Mucosa of gallbladder (tissue), 1 donor: ENCODE measurements at places on chromosomes 13 and 19.

- DNase-seq: no peak
These were observed 1342.6 kb upstream of the SPRY2 start for GRCh38 chr13:81683521-81683920.

DNA sequence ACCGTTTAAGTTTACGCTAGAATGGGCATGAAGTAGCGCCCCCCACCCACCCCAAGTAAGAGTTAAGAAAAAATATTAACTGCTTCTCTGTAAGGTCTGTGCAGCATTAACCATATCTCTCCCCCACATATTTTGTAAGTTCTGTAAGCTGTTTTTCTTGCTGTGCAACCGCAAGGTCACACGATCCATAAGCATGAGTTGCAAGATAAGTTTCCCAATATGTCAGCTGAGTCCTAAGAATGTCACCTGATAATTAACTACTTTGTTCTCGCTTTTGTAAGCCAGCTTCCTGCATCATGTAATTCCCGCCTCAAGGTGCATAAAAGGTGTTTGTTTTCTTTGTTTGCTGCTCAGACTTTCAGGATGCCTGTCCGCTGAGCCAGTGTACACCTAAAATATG is 187.0 kb downstream of the MYO16 start:
- DNase-seq: peak; percentile 54

DNA sequence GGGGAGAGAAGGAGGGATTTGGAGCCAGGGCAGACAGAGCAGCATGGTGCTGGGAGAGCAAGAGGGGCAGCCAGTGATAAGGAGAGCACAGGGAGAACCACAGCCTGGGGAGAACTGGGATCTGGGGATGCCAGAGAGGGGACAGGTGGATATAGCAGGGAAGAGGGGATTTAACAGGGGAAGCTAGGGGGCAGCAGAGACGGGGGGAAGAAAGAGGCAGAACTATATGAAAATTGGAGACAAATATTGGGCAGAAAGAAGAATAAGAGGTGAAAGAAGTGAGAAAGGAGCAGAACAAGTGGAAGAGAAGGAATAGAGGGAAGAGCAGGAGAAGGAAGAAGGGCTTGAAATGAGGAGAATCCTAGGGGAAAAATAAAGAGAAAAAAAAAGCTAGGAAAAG is 6.5 kb upstream of the ZNF528 start:
- no peak for DNase-seq

DNA sequence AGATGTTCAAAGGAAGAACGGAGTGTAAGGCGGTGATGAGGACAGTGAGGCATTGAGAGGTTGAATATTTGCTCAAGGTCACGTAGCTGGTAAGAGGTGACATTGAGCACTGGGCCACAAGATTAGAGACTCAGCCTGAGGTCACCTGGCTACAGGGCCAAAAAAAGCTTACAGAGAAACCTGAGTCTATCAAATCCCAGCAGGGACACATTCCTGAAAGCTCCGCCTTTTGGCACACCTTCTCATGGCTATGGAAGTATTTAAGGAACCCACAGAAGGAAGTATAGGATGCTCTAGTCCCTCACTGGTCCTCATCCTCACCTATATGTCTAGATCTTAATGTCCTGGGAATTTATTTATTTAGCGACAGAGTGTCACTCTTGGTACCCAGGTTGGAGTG is 17.4 kb downstream of the ZNF586 start:
- DNase-seq: no peak

- DNase-seq: no peak
These were observed 311.7 kb downstream of the TBC1D4 start for GRCh38 chr13:75170311-75170710.

DNA sequence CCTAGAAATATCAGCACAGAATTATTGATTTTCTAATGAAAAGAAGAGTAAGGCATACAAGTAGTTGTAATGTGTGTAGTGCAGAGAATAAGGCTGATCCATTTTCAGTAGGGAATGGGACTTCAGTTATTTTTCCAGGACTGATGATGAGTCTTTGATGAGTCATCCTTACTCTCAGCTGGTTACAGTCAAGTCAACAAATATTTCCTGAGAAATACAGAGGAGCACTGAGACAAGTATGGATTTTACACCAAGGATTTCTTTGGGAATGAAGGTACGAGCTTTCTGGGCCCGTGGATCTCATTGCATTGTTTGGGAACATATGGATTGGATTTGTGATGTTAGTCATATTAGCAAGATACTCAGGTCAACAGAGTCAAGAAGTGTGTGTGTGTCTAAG is 502.7 kb downstream of the FGF9 start:
- DNase-seq: no peak

- peak; percentile 30 for DNase-seq
These were observed 380.8 kb downstream of the LMO7 start for GRCh38 chr13:76016799-76017400.

DNA sequence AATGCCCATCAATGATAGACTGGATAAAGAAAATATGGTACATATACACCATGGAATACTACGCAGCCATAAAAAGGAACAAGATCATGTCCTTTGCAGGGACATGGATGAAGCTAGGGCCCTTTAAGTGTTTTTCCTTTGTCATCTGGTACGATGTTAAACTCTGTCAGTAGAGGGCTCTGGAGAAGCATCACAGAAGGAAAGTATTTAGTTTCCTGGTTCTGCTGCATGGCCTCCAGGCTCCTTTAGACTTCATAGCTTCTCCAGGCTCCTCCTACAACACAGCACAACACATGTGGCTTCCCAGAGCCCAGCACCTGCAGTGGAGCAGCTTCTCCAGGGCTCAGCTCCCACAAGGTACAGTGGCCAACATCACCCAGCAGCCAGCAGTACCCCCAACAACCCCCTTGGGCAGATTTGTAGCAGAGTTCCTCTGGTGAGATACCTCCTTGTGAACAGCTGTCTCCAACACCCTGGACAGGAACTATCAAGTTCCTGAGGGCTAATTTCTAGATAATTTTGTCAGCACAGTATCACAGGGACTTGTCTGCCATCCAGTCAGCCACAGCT is 63.4 kb downstream of the KCTD12 start:
- peak; percentile 16 for DNase-seq

DNA sequence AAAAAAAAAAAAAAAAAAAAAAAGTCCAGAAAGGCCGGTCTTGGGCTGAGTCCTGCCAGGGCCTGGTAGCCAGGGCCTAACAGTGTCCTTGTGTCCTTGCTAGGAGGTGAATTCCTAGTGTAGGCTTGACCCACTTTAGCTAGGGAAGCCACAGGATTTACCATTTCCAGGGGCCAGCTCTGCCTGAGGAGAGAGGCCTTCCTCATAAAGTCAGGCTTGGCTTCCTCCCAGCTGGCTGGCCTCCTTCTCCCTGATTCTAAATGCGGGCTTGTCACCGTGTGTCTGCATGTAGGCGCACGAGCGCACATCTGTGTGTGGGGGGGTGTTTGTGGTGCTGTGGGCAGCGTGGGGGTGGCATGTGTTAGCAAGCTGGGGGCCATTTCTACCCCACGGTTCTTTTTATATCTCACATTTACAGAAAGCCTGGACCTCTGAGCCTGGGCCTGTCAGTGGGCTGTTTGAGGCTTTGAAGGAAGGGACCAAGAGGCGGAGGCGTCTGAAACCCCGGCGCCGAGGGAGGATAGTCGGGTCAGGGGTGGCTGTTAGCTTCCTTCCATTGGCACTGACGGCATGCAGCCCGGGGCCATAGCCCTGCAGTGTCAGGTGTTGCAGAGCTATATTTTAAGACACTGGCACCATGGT is 31.7 kb downstream of the IER2 start:
- DNase-seq: peak; percentile 61

- DNase-seq: no peak
These were observed 231.7 kb downstream of the GGACT start for GRCh38 chr13:100356889-100357288.

- no peak for DNase-seq
These were observed 462.5 kb downstream of the DIAPH3 start for GRCh38 chr13:59701261-59701660.

DNA sequence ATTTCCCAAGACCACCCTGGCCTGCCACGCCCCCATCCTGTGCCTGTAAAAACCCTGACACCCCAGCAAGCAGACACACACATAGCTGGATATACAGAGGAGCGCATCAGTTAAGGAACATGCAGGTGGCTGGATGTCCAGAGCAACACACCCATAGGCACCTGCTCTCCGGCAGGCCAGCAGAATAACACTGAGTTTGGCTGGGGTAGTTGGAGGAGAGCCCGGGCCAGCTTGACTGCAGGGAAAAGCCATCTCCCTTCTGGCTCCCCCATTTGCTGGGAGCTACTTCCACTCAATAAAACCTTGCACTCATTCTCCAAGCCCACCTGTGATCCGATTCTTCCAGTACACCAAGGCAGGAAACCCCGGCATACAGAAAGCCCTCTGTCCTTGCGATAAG is 8.9 kb downstream of the RASL11A start:
- DNase-seq: no peak

DNA sequence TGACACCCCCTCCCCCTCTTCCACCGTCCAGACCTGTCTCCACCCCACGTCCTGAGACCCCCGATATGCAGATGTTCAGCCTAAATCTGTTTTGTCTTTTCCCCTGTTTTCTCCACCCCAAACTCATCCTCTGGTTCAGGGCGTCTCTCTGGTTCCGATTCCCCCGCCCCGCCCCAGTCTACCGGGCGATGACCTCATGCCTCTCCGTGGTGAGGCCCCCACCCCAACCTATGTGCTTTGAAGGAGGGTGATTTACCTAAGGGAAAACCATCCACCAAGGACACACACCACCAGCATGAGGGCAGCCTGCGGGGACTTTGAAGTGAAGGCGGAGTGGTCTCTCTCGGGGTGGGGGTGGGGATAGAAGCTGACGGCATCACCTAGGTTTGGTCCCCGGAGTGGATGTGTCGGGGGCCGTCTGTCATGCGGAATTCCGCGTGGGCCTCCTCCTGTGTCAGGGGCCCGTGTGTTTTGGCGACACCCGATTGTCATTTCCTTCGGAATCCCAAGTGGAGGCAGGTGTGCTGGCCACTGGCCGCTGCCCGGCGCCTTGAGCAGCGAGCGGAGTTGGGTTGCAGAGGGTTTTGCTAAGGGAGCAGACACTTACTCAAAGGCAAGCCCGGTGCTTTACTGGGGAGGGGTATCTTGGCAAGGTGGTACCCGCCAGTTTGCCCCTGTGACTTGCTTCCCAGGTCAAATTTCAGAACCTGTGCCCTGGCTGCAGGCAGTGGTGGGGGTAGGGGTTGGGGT is 1.4 kb downstream of the FZR1 start:
- DNase-seq: peak; percentile 26

DNA sequence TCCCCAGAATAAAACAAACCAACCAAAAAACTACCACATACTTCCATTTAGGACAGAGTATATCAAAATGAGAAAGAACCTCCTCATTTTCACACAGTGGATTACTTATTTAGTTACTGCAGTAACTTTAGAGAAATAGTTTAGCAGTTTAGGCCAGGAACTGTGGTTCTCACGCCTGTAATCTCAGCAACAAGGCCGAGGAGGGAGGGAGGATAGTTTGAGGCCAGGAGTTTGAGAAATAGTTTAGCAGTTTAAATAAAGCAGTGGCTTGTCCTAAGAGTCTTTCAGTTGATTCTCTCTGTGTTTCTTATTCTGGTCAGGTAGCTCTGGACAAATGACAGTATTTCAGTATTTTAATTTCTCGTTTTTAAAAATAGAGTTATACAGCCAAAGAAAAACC is 9.4 kb downstream of the HMGB1 start:
- DNase-seq: no peak

- DNase-seq: no peak
These were observed 2.5 kb downstream of the HSD11B1L start for GRCh38 chr19:5683177-5683886.

- no peak for DNase-seq
These were observed 379.8 kb downstream of the TBC1D4 start for GRCh38 chr13:75102001-75102716.

DNA sequence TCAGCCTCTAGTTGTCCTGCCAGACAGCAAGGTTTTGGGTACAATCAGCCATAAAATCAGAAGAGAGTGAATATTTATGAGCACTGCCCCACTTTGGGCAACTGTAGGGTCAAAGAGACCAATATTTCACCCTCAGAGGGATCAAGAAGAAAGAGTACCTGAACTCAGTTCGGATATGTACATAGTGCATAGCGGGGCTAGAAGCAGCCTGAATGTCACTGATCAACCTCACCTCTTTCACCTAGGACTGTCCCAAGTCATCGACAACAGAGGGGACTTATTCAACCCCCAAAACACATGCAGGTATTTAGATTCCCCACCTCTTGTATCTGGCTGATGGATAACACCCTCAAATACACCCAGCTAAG is 446.9 kb downstream of the COG6 start:
- DNase-seq: no peak

GRCh38 chr13:48595431-48596429 is 58.0 kb upstream of the CYSLTR2 start:
- DNase-seq: peak; percentile 70

DNA sequence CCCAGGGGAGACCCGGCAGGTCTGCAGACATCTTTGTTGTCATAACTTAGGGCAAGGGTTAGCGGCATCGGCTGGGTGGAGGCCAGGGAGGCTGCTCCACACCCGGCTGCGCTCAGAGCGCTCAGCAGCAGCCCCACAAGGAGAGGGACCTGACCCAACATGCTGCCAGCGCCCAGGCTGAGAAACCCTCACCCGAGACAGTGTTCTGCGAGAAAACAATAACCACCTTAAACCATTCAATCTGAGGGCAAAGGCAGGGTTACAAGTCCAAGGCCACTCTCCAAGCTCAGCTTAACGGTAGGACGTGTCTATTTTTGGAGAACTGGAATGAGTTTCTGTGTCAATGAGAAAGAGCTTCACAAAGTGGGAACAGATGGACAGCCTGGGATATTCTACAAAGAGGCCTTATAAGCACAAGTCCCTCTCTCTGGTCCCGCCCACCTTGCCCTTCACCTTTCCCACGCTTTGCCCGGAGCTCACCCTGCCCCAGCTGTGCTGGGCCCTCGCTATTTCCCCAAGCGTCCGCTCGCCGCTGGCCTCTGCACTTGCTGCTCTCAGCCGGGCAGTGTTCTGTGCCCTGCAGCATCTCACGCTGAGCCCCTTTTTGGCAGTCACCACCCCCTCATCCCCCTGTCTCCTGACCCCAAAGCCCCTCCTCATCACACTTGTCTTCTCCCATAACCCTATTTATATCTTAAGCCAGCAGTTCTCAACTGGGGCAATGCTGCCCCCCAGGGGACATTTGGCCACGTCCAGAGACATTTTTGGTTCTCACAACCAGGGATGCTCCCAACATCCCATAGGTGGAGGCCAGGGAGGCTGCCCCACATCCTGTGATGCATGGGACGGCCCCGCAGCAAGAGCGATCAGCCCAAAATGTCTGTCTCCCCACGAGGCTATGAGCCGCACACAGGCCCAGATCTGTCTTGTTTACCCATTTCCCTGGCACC is 17.6 kb downstream of the PPP1R12C start:
- DNase-seq: no peak

GRCh38 chr19:14363183-14364097 is 17.8 kb upstream of the ADGRE5 start:
- no peak for DNase-seq
